ENCODE measurements at places on chromosomes 3 and 15.

DNA sequence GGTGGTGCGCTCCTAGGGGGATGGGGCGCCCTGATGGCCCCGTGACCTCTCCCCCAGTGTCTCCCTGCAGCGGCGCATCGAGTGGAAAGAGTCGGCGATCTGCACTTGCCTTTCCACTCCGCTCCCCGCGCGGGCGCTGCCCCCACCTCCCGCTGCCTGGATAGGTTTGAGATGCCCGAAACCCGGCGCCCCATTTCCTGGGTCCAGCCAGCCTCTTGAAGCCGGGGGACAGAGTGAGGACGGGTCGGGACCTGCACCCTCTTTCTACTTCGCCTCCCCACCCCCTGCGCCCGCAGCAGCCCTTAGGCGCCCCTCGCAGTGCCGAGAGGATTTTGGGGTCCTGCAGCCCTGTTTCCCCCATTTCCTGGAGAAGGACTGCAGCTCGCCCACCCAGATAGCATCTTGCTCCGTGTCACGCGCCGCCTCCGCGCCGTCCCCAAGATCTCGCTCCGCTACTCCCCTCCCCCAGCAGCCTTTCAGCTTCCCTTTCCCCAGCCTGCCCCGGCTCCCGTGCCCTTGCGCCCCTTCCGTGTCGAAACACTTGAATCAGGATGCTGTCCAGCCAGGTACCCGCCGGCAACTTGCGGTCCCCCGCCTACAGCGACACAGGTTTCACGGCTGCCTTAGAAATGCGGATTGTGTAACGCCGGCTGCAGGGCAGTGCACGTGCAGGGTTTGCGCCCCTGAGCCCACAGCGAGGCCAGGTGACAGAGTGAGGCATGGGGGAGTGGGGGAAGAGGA, 519 bp downstream of the ABHD6 start:
- peak; percentile 14 for DNase-seq

GRCh38 chr3:9450991-9451390, 53.6 kb downstream of the SETD5 start:
- DNase-seq, result no peak

DNA sequence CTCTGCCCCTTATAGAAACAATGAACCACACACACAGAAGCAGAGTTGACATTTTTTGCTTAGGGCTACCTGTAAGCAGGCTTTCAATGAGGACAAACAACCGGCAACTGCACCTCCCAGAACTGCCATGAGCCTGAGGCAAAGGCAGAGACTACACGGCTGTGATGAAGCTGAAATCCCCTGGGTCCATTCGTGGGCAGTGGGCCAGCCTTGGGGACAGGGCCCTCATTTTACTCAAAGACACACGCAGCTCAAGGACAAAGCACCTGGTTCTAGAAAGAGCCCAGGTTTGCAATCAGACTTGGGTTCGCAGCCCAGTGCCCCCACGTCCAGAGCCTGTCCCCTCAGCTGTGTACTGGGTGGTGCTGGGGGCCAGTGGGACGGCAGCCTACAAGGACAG, 17.9 kb downstream of the FAM174B start:
- no peak for DNase-seq

- no peak for DNase-seq
Observed at GRCh38 chr3:136122006-136122405, 74.1 kb downstream of the MSL2 start.

DNA sequence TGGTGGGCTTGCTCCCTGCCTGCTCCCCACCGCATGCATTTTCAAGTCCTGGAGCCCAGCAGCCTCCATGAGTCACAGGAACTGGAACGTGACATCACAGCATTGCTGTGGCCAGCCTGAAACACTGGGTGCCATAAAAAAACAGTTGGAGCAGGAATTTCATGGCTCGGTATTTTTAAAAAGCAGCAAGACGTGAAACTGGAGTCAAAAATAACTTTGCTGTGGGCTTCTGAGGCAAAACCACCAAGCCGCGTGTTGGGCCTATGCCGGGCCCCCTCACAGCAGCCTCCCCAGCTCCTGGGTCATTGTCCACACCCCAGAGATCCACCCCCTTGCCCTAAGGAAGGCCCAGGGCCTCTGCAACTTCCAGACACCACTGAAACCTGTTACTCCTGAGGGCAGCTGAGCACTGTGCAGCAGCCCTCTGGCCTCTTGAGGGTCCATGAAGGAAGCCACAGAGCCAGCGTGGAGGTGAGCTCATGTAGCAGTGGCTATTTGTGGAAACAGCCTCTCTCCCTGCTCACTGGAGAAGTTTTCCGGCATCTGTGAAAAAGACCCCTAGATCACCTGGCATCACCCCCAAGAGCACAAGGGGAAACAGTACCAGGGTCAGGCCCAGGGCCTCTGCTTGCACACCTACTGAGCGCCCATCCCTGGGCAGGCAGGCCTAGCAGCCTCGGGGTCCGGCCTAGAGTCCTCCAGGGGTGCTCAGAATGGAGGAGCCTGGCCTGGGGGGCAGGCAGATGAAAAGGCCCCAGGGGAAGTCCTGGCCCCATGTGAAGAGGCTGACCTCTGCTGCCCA, 34.0 kb upstream of the DUSP7 start:
- no peak for DNase-seq
